ENCODE measurements at places on chromosomes 3 and 15. TPM values are rescaled to one million over a fixed set of nuclear protein-coding genes. Genes with fewer than 3 reads are reported as not detected.

- H3K4me3 ChIP-seq = no peak overlapping the region
- no peaks in the 10 kb centered on the region for H3K36me3 ChIP-seq
Observed at GRCh38 chr3:141335531-141336061, 32.7 kb upstream of the ZBTB38 start.

- no peaks in the 10 kb centered on the region for H3K4me1 ChIP-seq
- no peak overlapping the region for H3K27ac ChIP-seq
- DNase-seq = no peak
- no peaks in the 10 kb centered on the region for H3K27me3 ChIP-seq
- no peaks in the 10 kb centered on the region for H3K36me3 ChIP-seq
Observed at GRCh38 chr3:100518983-100519382, 26.6 kb downstream of the TMEM45A start.

- no peak overlapping the region for H3K4me3 ChIP-seq
- H3K27me3 ChIP-seq = no peaks in the 10 kb centered on the region
- no peaks in the 10 kb centered on the region for H3K36me3 ChIP-seq
- no peak for DNase-seq
Observed at GRCh38 chr15:33204926-33205325, 10.4 kb upstream of the FMN1 start.

- peak; percentile 57 for DNase-seq
- peak within 1 kb of the TSS; percentile 97 for H3K27ac ChIP-seq
- no peaks in the 10 kb centered on the region for H3K27me3 ChIP-seq
- peak within 1 kb of the TSS; percentile 69 for H3K4me3 ChIP-seq
- no peaks in the 10 kb centered on the region for H3K36me3 ChIP-seq
- peaks cover 13% of the 10 kb centered on the region for H3K4me1 ChIP-seq
Observed at GRCh38 chr15:99565299-99566156, at the start of gene MEF2A. Gene MEF2A (plus strand): TSS chr15:99565984. CDS start chr15:99633120, 67,136 bp downstream.

DNA sequence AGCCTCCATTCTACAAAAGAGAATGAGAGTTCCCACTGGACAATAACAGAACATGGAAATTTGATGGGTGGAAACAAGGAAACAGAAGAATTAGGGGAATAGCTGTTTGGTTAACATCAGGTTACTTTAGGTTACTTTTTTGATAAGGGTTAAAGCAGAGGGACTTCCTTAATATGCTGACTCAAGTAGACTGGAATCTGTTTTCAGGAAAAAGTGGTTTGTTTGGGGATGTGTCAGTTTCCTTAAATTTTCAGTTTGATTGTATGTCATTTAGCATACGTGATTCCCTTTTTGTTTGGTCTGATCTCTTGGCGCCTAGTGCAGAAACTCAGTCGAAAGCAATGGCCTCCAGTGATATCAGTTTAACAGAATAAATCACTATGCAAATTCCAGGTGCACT, 411.8 kb upstream of the GRM7 start:
- DNase-seq = no peak
- no peaks in the 10 kb centered on the region for H3K4me1 ChIP-seq
- no peak overlapping the region for H3K4me3 ChIP-seq
- no peaks in the 10 kb centered on the region for H3K27me3 ChIP-seq
- no peaks in the 10 kb centered on the region for H3K36me3 ChIP-seq

DNA sequence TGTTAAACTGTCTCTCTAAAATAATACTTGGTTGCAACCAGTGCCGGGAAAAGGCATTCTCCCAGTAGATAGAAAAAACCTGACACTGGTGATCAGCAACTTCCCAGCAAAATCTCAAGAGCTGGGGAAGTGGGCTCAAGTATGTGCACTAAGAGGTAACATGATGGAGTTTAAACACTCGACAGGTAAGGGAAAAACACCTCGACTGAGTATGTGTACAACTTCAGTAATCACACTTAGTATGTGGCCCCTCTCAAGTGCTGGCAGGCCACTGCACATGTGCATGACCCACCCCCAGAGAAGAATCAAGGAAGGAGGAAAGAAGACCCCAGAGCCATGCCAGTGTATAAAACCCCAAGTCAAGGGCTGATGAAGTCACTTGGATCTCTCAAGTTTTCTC, 27.4 kb downstream of the SPESP1 start:
- no peaks in the 10 kb centered on the region for H3K36me3 ChIP-seq
- no peak overlapping the region for H3K27ac ChIP-seq
- DNase-seq = no peak
- H3K4me3 ChIP-seq = no peak overlapping the region
- peaks cover 14% of the 10 kb centered on the region for H3K27me3 ChIP-seq

DNA sequence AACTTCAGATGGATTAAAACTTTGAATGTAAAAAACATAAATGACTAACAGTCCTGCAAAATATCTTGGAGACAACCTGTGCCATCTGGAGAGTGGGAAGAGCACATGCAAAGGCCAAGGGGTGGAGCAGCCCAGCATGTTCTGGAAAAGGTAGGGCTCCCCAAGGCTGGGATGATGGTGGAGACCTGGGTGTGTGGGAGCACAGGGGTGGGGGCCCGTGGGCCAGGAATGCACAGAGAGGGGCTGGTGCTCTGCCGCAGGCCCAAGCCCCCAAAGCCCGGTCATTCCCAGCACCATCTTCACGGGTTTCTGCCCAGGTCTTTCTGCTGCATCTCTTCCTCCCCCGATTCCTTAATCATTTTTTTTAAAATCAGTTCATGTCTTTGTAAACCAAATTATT, 9.7 kb upstream of the GATA2 start:
- H3K27ac ChIP-seq = no peak overlapping the region
- H3K27me3 ChIP-seq = no peaks in the 10 kb centered on the region
- H3K36me3 ChIP-seq = no peaks in the 10 kb centered on the region
- peaks cover 3% of the 10 kb centered on the region for H3K4me1 ChIP-seq

GRCh38 chr15:35150361-35150760, 65.3 kb upstream of the NANOGP8 start:
- no peaks in the 10 kb centered on the region for H3K4me1 ChIP-seq
- no peak for DNase-seq
- no peaks in the 10 kb centered on the region for H3K36me3 ChIP-seq
- no peak overlapping the region for H3K27ac ChIP-seq
- H3K4me3 ChIP-seq = no peak overlapping the region
- H3K27me3 ChIP-seq = no peaks in the 10 kb centered on the region

DNA sequence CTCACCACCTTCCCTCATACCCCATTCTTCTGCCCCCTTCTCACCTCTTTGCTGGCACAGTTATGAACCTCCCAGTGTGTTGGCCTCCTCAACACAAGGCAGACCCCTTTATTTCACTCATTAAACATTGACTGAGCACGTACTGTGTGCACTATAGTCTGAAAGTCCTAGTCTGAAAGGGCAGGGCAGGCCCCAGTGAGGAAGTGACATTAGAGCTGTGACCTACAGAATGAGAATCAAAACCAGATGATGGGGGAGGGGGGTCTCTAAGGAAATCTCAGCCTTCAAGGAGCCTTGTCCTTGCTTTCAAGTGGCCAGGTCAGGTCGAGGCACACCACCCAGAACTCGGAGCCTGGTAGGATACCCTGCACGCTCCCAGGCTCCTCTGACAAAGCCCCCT, 3.5 kb downstream of the SLC28A1 start:
- H3K27ac ChIP-seq = no peak overlapping the region
- no peaks in the 10 kb centered on the region for H3K36me3 ChIP-seq
- H3K4me1 ChIP-seq = no peaks in the 10 kb centered on the region
- no peak for DNase-seq

DNA sequence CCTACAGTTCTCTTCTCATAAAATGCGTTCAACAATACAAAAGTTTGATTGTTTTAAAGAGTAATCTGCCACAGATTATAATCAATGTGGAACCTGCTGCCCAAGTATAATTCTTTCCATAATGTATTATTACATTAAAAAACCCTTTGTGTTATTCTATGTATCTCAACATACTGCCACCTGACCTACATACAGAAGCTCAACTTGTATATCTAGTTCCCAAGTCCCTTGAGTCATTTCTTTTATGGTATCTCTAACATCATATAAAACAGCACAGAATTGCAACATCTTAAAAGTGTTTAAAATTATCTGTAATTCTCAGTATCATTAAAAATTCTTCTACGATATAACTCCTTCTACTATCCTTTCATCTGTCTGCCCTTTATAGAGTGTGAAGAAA, 70.3 kb downstream of the TBL1XR1 start:
- no peaks in the 10 kb centered on the region for H3K36me3 ChIP-seq
- H3K27me3 ChIP-seq = no peaks in the 10 kb centered on the region
- H3K4me3 ChIP-seq = no peak overlapping the region

GRCh38 chr3:81558106-81558505, 203.3 kb downstream of the GBE1 start:
- no peak for DNase-seq
- no peak overlapping the region for H3K4me3 ChIP-seq
- no peaks in the 10 kb centered on the region for H3K27me3 ChIP-seq

- DNase-seq = no peak
- no peak overlapping the region for H3K27ac ChIP-seq
- no peak overlapping the region for H3K4me3 ChIP-seq
- no peaks in the 10 kb centered on the region for H3K27me3 ChIP-seq
- H3K4me1 ChIP-seq = no peaks in the 10 kb centered on the region
- no peaks in the 10 kb centered on the region for H3K36me3 ChIP-seq
Observed at GRCh38 chr15:98035577-98036010, 75.1 kb downstream of the ARRDC4 start.

- no peak overlapping the region for H3K27ac ChIP-seq
- H3K4me1 ChIP-seq = no peaks in the 10 kb centered on the region
- 0 out of 2 replicates have a peak, but pooled peaks cover 2% of the 10 kb centered on the region for H3K27me3 ChIP-seq
Observed at GRCh38 chr3:187975561-187976364, 178.2 kb upstream of the LPP start.

DNA sequence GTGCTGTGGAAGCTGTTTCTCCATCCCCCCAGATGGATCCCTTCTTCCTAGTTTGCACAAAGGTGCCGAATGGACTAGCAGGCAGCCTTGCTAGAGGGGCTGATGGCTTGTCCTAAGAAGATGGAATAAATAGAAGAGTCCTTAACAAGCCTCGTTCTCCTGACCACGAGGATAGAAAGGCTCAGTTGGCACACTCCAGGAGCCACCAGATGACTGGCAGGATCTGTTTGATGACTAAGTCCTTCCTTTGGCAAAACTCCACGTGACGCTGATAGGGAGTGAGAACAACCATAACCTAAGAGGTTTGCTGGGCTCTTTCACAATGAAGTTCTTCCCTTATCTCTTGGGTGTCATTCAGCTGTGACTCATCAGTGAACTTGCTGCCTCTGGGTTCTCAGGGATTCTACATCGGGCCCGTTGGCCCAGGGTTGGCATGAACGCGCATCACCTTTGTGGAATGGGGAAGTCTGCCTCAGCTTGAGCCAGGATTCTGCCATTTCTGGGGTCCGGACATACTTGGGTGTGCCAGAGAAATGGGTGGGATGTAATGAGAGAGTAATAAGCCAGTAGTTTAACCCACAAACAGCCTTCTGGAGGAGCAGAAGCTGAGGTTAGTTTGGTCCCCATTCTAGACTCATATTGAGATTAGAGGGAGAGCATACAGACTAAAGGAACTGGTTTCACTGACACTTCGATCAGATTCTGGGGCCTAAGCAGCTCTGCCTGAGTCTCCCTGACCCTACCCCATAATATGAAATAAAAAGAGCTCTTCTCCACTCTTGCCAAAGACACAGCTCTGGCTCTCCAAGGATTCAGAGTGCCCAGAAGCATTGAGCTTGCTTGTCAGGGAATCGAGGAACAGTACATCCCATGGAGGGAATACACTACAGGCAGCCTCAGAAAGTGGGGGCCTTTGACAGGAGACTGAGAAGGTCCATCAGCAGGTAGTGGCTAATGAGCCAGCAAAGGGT, 2.0 kb upstream of the MELTF start:
- peaks cover 10% of the 10 kb centered on the region for H3K4me1 ChIP-seq
- peak; percentile 82 for DNase-seq

- no peak overlapping the region for H3K27ac ChIP-seq
- H3K4me1 ChIP-seq = no peaks in the 10 kb centered on the region
- no peak overlapping the region for H3K4me3 ChIP-seq
Observed at GRCh38 chr15:91465086-91465485, 365.0 kb downstream of the SV2B start.

- H3K4me1 ChIP-seq = no peaks in the 10 kb centered on the region
- no peak overlapping the region for H3K27ac ChIP-seq
- DNase-seq = no peak
- H3K27me3 ChIP-seq = no peaks in the 10 kb centered on the region
- H3K4me3 ChIP-seq = no peak overlapping the region
Observed at GRCh38 chr3:183324083-183324482, 71.0 kb downstream of the B3GNT5 start.

DNA sequence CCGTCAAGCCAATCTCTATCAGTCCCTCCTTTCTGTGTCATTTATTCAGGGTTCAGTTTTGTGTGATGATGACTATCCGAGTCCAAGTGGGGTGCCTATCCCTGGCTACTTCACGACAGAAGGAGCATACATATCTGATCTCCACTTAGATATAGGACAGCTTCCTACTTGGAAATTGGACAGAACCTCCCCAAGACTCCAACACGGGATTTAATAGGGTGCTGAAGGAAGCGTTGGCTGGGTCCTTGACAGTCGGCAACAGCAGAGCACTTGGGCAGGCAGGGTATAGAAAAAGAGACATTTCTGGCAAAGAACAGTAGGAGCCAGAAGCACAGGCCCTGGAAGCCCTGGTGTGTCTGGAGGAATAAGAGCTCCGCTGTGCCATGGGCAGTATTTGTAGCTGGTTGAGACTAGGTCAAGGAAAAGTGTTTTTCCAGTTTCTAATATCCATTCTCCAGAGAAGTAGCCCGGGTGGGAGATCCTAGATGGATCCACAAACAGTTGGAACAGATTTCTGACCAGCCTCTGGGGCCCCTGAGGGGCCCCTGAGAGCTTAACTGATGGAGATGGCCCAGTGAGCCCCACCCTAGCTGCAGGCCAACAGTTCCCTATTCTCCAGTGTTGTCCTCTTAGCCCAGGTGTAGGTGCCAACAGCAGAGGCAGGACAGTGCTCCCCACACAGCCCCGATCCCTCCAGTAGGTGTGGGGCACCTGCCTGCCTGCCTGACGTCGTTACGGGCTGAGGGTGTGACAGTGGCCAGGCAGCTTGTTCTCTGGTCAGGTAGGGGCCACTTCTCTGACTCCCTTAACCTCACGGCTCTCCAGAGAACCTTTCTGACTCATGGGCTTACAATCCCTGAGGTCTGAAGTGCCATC, 130.8 kb downstream of the CHCHD6 start:
- no peaks in the 10 kb centered on the region for H3K36me3 ChIP-seq
- no peaks in the 10 kb centered on the region for H3K27me3 ChIP-seq
- peak overlapping the region; percentile 51 for H3K27ac ChIP-seq
- H3K4me1 ChIP-seq = peaks cover 23% of the 10 kb centered on the region
- DNase-seq = no peak

- H3K27me3 ChIP-seq = no peaks in the 10 kb centered on the region
- H3K4me3 ChIP-seq = no peak overlapping the region
- H3K4me1 ChIP-seq = peaks cover 11% of the 10 kb centered on the region
- H3K27ac ChIP-seq = no peak overlapping the region
- no peak for DNase-seq
- peaks cover 2% of the 10 kb centered on the region for H3K36me3 ChIP-seq
Observed at GRCh38 chr15:63605816-63606215, 8.6 kb downstream of the FBXL22 start.

GRCh38 chr3:40312661-40313226, 3.2 kb downstream of the EIF1B start:
- no peaks in the 10 kb centered on the region for H3K4me1 ChIP-seq
- DNase-seq = no peak
- no peak overlapping the region for H3K27ac ChIP-seq

- no peaks in the 10 kb centered on the region for H3K27me3 ChIP-seq
- H3K4me3 ChIP-seq = no peak overlapping the region
- no peaks in the 10 kb centered on the region for H3K4me1 ChIP-seq
- H3K36me3 ChIP-seq = no peaks in the 10 kb centered on the region
- DNase-seq = peak; percentile 86
Observed at GRCh38 chr15:74396445-74397238, 29.2 kb upstream of the CYP11A1 start.

- H3K4me1 ChIP-seq = no peaks in the 10 kb centered on the region
- no peaks in the 10 kb centered on the region for H3K27me3 ChIP-seq
- no peak for DNase-seq
Observed at GRCh38 chr15:60824196-60824595, 345.3 kb upstream of the ICE2 start.

Gene FBN1
- total RNA-seq = 0.46 TPM

Gene THSD4
- total RNA-seq = 65.4 TPM

Gene SEMA3B
- total RNA-seq = 1.4 TPM

Gene ITIH1
- total RNA-seq = 0.31 TPM

Gene FGF12
- total RNA-seq = 0.51 TPM

Gene SNX4
- total RNA-seq = 34.3 TPM
